ENCODE measurements at places on chromosomes 16 and 17.

DNA sequence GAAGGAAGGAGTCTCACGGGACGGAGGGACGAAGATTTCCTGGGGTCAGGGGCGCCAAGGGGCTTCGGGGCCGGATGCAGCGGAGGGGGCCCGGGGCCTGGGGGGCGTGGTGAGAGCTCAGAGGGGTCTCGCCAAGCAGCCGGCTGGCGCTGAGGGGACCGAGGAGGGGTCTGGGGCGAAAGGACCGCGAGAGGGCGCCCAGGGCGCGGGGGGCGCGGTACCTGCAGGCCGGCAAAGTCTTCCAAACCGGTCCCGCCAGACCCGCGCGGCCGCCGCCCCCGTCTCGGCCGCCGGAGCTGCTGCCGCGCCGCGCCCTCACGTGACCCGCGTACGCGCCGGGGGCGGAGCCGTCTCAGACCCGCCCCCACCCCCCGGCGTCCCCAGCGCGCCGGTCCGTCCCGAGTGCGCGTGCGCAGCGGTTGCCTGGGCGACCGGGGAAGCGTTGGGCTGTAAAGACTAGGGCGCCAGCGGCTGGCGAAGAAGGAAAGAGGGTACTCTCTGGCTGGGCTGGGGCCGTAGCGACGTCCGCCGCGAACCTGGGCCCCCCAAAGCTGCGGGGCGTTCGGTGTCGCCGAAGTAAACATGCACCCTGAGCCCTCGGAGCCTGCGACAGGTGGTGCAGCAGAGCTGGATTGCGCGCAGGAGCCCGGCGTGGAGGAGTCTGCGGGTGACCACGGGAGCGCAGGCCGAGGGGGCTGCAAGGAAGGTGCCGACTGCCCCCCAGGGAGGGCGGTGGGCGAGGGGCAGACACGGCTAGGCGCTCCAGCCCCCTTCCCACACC, at the start of the genes DNAAF1 and HSDL1:
DNAAF1 (plus strand) TSS at position 450 of the 781 bp plus-strand sequence; CDS start at position 583, 133 bp downstream.
HSDL1 (minus strand) TSS at position 319 of the 781 bp plus-strand sequence. CDS start 13,856 bp downstream, outside the sequence.
- DNase-seq: peak; percentile 89

- DNase-seq: no peak
These were observed 30.2 kb downstream of the TBX4 start for GRCh38 chr17:61482467-61482866.

GRCh38 chr17:48293319-48294019, 136.5 kb downstream of the SKAP1 start:
- no peak for DNase-seq

DNA sequence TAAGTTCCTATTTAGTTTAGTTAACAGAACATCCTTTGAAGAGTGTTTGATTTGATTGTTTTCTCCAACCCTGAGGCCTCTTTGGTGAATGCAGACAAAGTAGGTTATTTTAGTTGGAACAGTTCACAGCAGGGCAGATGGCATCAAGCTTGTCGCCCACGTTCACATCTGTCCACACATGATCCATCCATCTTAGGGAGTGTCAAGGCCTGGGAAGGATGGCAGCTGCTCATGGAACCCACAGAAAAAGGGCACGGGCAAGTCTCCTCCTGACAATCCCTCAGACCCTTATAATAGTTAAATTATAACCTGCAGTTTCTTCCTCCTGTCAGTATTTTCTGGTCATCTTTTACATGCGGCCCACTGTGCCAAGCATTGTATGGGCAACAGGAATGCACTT, 60.2 kb downstream of the KNOP1 start:
- DNase-seq: no peak

GRCh38 chr16:50393858-50394802, 25.3 kb upstream of the BRD7 start:
- no peak for DNase-seq
